ENCODE measurements at places on chromosomes 6 and 20. TPM values are rescaled to one million over a fixed set of nuclear protein-coding genes. Genes with fewer than 3 reads are reported as not detected.

DNA sequence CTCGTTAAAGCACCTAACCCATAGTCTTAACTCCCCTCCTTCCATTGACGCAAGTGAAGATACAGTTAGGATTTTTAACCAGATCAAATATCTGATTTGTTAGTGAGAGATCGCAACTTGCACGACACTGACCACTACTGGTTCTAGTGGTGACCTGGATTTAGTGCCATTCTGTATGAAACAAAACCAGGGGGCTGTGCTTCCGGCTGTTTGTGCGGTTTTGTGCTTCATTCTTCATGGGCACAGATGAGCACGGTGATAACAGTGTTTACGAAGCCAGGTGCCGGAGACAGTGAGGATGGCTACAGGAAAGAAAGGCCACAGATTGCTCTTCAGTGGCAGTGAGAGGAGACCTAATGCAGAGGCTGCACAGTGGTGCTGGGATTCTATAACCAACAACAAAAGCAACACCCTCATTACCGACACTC is 75.5 kb downstream of the NOL4L start:
- H3K36me3 ChIP-seq, result peaks cover 16% of the 10 kb centered on the region
- peaks cover 45% of the 10 kb centered on the region for H3K4me1 ChIP-seq
- DNase-seq, result peak; percentile 72
- peak overlapping the region; percentile 67 for H3K27ac ChIP-seq
- peak overlapping the region; percentile 19 for H3K4me3 ChIP-seq

GRCh38 chr20:43909720-43910119 is 4.9 kb upstream of the TOX2 start:
- no peak for DNase-seq
- no peak overlapping the region for H3K27ac ChIP-seq
- peaks cover 15% of the 10 kb centered on the region for H3K4me1 ChIP-seq
- peaks cover 49% of the 10 kb centered on the region for H3K27me3 ChIP-seq

GRCh38 chr6:38307740-38308139 is 332.0 kb downstream of the BTBD9 start:
- H3K36me3 ChIP-seq, result no peaks in the 10 kb centered on the region
- DNase-seq, result no peak
- peaks cover 18% of the 10 kb centered on the region for H3K4me1 ChIP-seq

DNA sequence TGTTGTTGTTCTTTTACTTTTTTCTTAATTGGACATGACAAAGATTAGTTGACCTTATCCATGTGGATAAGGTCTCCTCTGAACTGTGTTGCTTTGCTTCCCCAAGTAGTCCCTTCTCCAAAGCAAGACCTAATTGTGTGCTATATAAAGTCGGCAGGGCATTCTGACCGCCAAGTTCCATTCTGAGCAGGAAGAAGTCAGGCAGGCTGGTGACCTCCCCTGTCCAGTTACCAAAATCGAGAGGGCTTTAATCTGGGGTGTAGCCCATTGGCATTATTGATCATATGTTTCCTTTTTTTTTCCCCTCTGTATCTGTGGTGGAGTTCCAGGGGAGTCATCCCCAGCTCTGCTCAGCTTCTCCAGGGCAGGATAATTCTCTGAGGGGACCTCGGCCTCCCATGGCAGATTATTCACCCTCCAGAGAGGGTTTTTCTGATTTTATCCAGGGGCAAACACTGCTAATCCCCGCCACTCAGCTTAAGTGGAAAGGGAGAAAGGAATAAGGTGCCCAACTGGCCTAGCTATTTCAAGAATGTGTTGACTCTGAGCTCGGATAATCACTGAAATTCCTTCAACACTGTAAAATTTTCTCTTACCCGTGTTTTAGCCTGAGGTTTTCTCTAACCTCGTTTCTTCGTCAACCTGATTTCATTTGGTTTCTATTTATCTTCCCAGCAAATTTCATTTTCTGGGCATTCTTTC is 71.8 kb upstream of the L3MBTL3 start:
- H3K36me3 ChIP-seq, result no peaks in the 10 kb centered on the region
- DNase-seq, result no peak
- H3K27me3 ChIP-seq, result peaks cover 15% of the 10 kb centered on the region
- H3K4me1 ChIP-seq, result no peaks in the 10 kb centered on the region

GRCh38 chr6:10882657-10883171 is 873 bp upstream of the GCM2 start:
- H3K27me3 ChIP-seq, result peaks cover 75% of the 10 kb centered on the region
- H3K4me3 ChIP-seq, result no peak overlapping the region
- H3K4me1 ChIP-seq, result peaks cover 13% of the 10 kb centered on the region
- no peaks in the 10 kb centered on the region for H3K36me3 ChIP-seq
- no peak for DNase-seq

DNA sequence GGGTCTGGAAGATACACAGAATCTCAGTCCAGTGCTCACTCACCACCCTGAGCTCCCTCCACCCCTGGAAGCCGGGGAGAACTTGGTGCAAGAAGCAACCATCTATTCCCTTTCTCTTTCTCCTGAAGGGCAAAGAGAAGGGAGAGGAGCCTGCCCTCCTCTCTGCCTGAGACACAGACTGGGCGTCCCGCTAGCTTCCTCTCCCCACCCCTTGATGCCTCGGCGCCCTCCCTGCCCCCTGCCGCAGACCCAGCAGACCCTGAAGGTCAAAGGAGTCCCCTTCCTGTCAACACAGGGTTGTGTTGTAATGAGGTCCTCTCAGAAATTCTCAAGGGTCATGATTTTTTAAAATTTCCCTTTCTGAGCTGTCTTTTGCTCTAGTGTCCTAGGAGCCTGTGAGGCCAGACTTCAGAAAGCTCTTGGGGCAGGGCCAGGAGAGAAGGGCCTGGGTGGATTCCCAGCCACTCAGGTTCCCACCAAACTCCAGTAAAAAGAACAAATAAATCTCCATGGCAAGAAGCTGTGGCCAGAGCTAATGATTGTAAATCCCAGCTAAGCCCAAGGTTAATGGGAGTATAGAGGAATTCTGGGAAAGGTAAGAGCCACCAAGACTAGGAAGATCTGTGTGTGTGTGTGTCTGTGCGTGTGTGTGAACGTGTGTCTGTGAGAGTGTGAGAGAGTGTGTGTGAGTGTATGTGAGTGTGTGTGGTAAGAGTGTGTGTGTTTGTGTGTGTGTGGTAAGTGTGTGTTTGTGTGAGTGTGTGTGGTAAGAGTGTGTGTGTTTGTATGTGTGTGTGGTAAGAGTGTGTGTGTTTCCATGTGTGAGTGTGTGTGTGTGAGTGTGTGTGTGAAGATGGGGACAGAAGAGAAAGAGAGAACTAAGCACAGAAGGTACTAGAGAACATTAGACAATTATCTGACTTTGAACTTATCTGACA is 1.1 kb upstream of the JPH2 start:
- H3K36me3 ChIP-seq, result no peaks in the 10 kb centered on the region
- DNase-seq, result no peak
- H3K27me3 ChIP-seq, result peaks cover 56% of the 10 kb centered on the region
- H3K4me3 ChIP-seq, result no peak overlapping the region
- no peak overlapping the region for H3K27ac ChIP-seq
- H3K4me1 ChIP-seq, result peaks cover 2% of the 10 kb centered on the region

DNA sequence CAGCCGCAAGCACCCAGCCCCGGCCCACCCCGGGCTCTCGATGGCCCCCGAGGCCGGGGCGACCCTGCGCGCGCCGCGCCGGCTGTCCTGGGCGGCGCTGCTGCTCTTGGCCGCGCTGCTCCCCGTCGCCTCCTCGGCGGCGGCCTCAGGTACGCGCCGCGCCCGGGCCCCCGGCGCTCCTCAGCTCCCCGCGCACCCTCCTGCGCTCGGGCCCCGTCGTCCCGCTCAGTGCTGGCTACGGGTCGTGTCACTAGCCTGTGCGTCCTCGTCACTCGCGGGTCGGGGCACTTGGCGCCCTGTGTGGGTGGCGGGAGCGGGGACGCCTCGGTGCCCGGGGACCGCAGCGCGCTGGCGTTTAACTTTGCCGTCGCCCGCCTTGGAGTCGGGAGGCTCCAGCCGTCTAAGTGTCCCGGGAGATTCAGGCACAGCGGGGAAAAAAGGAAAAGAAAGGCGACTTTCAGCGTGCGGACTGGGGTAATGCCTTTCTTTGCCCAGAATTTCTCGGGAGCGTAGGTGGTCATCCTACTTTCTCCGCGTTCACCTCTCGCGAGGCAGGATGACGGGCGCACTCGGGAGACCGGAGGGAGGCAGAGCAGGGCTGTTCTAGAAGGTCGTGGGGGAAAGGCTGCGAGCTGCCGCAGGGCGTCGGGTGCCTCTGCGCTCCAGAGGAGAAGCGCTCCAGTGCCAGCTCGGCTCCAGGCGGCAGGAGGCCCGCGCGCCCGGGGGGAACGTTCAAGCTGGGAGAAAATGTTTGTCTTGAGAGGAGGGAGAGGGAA is 545 bp downstream of the FNDC1 start:
- peaks cover 83% of the 10 kb centered on the region for H3K27me3 ChIP-seq
- DNase-seq, result peak; percentile 33
- no peaks in the 10 kb centered on the region for H3K36me3 ChIP-seq
- peaks cover 23% of the 10 kb centered on the region for H3K4me1 ChIP-seq

- H3K4me3 ChIP-seq, result no peak overlapping the region
- no peaks in the 10 kb centered on the region for H3K27me3 ChIP-seq
- no peak for DNase-seq
- H3K36me3 ChIP-seq, result no peaks in the 10 kb centered on the region
- no peaks in the 10 kb centered on the region for H3K4me1 ChIP-seq
Observed at GRCh38 chr6:97626671-97627441, 343.8 kb upstream of the MMS22L start.

GRCh38 chr20:7897781-7898364 is 42.4 kb downstream of the HAO1 start:
- no peak for DNase-seq
- no peaks in the 10 kb centered on the region for H3K36me3 ChIP-seq
- H3K4me3 ChIP-seq, result no peak overlapping the region

GRCh38 chr20:51731731-51732095 is 36.5 kb downstream of the ATP9A start:
- H3K27ac ChIP-seq, result no peak overlapping the region
- peaks cover 4% of the 10 kb centered on the region for H3K4me1 ChIP-seq
- no peak overlapping the region for H3K4me3 ChIP-seq
- H3K36me3 ChIP-seq, result no peaks in the 10 kb centered on the region
- DNase-seq, result no peak

- no peak overlapping the region for H3K4me3 ChIP-seq
- no peaks in the 10 kb centered on the region for H3K36me3 ChIP-seq
- H3K27me3 ChIP-seq, result peaks cover 22% of the 10 kb centered on the region
- no peak for DNase-seq
Observed at GRCh38 chr20:34322267-34323105, 19.3 kb upstream of the AHCY start.

DNA sequence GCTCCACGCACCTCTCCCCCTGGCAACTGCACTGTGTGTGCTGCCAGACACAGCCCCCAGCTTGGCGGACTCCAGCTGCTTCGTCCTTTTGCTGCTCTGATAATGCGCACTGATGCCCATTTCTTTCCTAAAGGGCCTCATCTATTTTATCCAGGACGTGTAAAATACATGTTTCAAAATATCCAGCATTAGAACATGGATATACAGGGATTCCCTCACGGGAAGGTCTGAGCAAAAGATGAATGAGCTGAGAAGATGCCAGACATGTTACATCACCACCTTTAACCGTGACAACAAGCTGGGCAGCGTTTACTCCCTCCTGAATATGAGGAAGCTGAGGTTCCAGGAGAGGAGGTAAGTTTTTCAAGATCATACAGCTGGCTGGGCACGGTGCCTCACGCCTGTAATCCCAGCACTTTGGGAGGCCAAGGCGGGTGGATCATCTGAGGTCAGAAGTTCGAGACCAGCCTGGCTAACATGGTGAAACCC is 32.8 kb downstream of the TNXB start:
- no peak overlapping the region for H3K4me3 ChIP-seq
- H3K27me3 ChIP-seq, result peaks cover 14% of the 10 kb centered on the region
- no peaks in the 10 kb centered on the region for H3K36me3 ChIP-seq
- no peak overlapping the region for H3K27ac ChIP-seq
- H3K4me1 ChIP-seq, result no peaks in the 10 kb centered on the region
- no peak for DNase-seq

DNA sequence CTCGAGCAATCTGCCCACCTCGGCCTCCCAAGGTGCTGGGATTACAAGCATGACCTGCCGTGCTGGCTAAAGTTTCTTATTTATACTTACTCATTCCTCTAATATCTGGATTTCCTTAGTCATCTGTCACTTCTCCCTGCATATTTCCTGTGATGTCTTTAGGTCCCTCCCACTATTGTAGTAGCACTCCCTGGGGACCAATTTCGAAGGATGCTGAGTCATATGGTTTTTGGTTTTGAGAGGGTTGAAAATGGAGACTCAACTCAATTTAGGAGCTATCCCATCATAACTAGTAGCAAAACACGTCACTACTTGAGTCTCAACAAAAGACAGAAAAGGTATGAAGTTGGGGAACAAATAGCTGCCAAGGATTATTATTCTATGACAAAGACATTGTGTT is 20.2 kb downstream of the MCUR1 start:
- no peaks in the 10 kb centered on the region for H3K27me3 ChIP-seq
- peaks cover 22% of the 10 kb centered on the region for H3K36me3 ChIP-seq
- H3K4me3 ChIP-seq, result no peak overlapping the region
- H3K4me1 ChIP-seq, result peaks cover 26% of the 10 kb centered on the region

DNA sequence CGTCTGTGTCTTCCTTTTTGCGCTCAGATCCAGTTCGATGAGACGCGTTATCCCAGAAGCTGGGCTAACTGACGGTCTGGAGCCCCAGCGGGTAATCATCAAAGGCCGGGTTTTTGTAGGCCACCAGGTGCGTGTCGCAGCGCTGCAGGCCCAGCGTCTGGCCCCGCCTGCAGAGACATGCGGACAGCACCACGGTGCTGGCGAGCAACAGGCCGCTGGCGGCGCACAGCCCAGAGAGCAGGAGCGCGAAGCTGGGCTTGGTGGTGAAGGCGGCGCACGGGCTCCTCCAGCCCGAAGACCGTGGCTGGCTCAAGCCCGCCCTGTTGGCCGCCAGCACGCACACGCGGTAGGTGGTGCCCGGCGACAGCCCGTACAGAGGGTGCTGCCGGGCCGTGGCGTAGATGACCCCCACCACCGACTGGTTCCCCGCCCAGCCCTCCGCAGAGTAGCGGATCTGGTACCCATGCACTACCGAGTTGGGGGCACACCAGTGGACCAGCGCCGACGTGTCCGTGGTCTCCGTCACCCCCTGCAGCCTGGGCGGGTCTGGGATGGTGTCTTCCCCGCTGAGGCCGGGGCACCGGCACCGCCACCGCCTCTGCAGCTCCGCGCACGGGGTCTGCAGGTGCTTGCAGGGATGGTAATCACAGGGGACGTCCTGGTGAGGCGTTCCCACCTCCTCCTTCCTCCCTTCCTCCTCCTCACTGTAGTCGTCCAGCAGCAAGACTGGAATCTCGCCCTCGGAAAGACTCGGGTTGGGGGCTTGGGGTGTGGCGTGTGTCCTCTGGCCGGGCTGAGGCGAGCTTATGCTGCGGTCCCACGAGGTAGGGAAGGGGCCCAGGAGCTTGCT is 12.7 kb downstream of the LRRN4 start:
- peaks cover 1% of the 10 kb centered on the region for H3K4me1 ChIP-seq
- no peak overlapping the region for H3K4me3 ChIP-seq
- H3K36me3 ChIP-seq, result peaks cover 36% of the 10 kb centered on the region
- H3K27ac ChIP-seq, result no peak overlapping the region
- no peaks in the 10 kb centered on the region for H3K27me3 ChIP-seq

The CTAGE9 gene
- not detected for total RNA-seq

The OR2H1 gene
- not detected for total RNA-seq

The OPRM1 gene
- not detected for total RNA-seq

The PEDS1 gene
- 32.3 TPM for total RNA-seq

The SOD2 gene
- total RNA-seq, result 76.5 TPM
